ENCODE measurements at places on chromosomes 3 and 15.
A peak's percentile ranks its signal among the peaks of the same experiment; 100 is the strongest.

DNA sequence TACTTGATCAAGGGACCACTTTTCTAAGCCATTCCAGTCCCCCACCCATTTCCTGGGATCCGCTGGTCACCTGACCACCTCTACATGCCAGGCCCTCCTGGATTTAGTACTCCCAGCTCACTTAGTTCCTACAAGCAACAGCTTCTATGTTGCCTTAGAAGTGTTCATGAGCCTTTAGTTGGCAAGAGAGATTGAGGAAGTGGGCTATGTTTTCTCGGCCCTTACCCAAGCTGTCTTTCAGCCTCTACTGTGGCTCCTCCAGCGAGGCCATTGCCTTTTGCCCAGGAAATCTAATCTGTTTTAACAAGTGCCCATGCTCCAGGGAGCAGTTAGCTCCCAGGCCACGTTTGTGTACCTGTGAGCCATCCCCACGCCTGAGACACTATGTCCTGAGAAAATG, 4.5 kb upstream of the PRKAR2A start:
- no peak for DNase-seq

- no peak for DNase-seq
Observed at GRCh38 chr3:25872200-25872877, 82.4 kb downstream of the OXSM start.

- no peak for DNase-seq
Observed at GRCh38 chr3:145259166-145259880, 901.7 kb downstream of the PLOD2 start.

GRCh38 chr3:10926811-10927521, 65.6 kb upstream of the SLC6A1 start:
- no peak for DNase-seq

DNA sequence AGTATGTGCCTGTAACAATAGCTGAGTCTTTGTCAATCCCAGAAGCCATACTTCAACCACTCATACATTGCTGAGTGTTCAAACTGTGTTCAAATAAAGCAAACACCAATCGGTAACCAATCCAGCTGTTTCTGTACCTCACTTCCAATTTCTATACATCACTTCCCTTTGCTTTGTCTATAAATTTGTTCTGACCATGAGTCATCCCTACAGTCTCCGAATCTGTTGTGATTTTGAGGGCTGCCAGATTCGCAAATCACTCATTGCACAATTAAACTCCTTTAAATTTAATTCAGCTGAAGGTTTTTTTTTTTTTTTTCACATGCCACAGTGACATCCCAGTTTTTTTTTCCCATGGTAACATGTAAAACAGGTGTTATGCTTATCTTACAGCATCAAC, 870.3 kb downstream of the NAALADL2 start:
- no peak for DNase-seq

- no peak for DNase-seq
Observed at GRCh38 chr15:27426805-27427204, 455.8 kb downstream of the GABRG3 start.

DNA sequence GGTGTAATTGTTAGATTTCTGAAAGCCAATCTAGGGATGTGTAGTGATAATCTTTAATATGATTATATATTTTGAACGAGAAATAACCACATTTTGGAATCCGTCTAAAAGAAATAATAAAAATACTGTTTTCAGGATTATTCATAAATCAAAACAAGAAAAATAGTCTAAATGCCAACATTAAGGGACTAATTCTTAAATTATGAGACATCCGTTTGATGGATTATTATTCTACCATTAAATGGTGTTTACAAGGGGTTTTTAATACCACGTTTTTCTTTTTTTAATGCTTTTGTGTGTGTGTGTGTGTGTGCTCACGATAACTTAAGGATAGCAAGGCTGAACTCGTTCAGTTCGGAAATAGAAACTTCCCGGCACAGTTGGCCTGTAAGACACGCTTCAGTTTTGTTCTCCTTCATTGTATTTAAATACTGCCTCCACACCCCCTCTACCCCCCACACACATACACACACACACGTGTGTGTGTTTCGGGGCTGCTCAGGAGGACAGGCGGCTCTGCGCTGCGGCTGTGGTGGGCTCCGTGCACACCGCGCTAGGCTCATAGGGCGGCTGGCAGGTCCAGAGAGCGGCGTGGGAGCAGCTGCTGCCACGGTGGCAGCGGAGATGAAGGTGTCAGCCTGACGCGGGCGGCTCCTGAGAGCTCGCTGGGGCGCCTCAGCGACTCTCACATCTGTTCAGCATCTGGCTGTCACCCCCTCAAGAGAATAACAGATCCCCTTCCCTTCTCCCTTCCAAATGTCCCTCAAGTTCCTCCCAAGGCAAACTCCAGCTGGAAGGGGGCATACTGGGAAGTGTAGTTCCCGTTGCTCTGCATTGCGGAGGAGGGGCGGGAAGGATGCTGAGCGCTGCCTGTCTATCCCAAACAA, 23.0 kb upstream of the ANP32A start:
- DNase-seq: peak; percentile 15

DNA sequence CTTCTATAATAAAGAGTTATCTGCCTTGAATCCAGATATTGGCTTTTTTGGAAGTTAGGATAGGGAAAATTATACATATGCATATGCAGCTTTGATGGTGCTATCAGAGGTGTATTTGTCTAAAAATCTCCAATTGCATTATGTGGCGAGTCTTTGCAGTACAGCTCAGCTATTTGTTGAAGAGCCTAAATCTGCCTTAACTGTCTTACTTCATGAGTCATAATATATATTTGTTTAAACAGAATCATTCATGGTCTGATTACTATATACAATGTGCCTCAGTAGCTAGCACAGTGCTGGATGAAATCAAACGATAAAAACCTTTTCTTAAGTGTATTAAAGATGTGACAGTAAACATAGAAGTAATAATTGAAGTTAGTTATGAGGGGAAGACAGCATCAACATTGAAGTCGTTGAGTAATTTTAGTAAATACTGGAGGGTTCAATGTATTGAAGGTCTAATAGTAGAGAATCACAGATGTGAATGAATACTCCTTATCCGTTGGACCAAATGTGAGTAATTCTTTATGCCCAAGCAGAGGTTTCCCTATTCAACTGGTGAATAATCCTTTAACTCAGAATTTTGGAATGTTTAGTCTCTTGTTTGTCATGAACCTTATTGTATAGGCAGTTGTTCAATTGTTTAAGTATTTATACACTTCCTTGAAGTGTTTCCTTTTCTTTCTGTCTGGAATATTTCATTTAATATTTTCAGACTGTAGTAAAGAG, 74.8 kb upstream of the NAALADL2 start:
- no peak for DNase-seq

DNA sequence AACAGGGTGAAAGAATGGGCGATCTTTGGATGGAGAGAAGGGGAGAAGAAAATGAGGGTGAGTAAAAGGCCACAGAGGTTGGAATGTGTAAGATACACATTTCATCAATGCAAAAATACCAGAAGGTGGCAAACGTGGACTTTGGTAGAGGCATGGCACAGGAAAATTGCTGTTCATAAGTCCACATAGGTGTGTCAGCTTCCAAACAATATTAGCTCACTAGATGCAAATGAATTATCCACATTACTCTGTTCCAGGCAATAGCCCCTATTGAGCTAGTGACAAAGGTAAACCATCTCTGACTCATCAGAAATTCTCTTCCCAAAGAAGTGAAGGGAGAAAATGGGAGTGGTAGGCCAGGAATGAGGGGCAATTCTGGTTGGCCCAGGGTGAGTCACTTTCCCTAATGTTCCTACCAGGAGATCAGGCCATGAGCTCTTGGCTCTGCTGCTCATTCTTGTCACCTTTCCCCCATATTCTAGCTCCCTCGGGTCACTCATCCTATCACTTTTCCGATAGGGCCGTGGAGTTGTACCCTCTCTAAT, 19.9 kb downstream of the ACKR2 start:
- no peak for DNase-seq

GRCh38 chr3:49689046-49689907, at the start of the genes MST1 and RNF123:
Gene MST1, minus strand, starts transcription at chr3:49689474. Its CDS starts 783 bp downstream, at chr3:49688691.
Gene RNF123, plus strand, starts transcription at chr3:49689557. Its CDS starts 1,609 bp downstream, at chr3:49691166.
- peak; percentile 86 for DNase-seq

- no peak for DNase-seq
Observed at GRCh38 chr3:42649006-42649405, 4.5 kb upstream of the ZBTB47 start.

- DNase-seq: no peak
Observed at GRCh38 chr3:66153481-66154443, 67.0 kb upstream of the SLC25A26 start.

DNA sequence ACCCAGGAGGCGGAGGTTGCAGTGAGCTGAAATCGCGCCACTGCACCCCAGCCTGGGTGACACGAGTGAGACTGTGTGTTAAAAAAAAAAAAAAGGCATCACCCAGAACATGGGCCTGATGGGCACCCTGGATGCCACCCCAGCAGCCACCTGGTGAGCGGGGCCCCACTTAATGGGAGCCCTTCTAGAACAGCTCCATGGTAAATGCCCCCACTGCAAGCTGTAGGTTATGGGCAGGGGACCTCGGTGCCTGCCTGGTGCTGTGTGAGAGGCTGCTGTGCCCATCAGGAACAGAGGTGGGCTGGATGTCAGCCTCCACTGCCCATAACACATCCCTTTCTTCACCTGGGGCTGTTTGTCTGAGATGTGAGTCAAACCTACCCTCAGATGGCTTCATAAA, 156.2 kb upstream of the MEF2A start:
- DNase-seq: no peak

DNA sequence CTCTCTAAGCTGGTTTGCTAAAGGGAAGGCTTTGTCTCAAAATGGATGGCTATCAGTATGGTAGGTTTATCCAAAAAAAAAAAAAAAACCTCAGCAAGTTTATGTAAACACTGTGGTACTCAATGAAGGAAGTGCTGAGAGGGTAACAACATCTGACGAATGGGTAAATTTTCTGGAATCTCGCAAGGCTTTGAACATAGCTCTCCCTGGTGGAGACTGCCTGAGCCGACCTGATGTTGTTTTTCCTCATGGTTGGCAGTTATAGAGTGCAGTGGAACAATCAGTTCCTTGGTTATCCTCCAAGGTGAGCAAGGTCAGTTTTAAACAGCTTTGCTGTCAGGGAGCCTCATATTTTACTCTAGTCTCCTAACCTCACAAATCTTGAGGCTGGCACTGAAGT, 94.6 kb downstream of the ZPLD1 start:
- DNase-seq: no peak

All from stimulated activated CD4-positive, alpha-beta T cell treated with anti-CD3 and anti-CD28 coated beads, TNF-alpha, amount 100 ng/mL, for 24 hours (primary cell).